ENCODE measurements at places on chromosomes 12 and 14.

GRCh38 chr12:15206831-15207389, 14.3 kb downstream of the RERG start:
- DNase-seq = no peak

- DNase-seq = no peak
Observed at GRCh38 chr12:118368821-118369220, 3.9 kb downstream of the TAOK3 start.

- peak; percentile 45 for DNase-seq
Observed at GRCh38 chr14:74737753-74738325, 24.9 kb downstream of the FCF1 start.

GRCh38 chr12:115451780-115452736, 768.1 kb upstream of the TBX3 start:
- DNase-seq = peak; percentile 26

- no peak for DNase-seq
Observed at GRCh38 chr14:52312931-52313355, 1.2 kb upstream of the PTGER2 start.

- DNase-seq = no peak
Observed at GRCh38 chr14:57461777-57462320, 31.8 kb downstream of the CCDC198 start.

DNA sequence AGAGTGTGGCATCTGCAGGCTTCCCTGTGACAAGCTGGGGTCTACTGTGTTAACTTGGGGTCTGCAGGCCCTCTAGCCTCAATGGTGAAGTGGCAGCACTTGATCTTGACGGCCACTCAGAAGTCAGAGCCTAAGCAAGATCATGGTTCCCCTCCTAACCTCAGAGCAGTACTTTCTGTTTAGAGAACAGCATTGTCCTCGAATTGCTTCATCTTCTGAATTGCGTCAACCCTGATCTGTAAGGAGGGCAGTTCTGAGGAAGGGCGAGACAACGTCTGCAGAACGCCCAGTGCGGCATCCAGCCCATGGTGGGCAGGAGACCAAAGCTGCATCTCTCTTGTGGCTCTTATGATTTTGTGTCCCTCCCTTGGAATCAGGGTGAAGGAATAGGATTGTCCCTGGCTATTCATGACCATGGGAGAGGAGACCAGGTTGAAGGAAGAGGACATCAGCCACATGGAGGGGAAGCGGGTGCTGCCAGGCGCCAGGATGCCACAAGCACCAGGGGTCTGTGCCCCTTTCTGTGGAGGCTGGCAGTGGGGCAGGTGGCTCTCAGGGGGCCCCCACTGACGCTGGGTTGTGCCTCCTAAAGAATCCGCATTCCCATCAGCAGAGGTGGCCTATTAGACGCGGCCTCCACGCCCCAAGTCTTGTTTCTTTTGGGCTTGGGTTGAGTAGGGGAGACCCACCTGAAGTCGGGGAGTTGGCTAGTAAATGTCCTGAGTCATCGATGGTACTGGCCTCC, 2.2 kb downstream of the SERPINA9 start:
- DNase-seq = no peak

GRCh38 chr12:1552911-1553491, 41.4 kb downstream of the FBXL14 start:
- peak; percentile 98 for DNase-seq

- peak; percentile 89 for DNase-seq
Observed at GRCh38 chr12:75177997-75178396, 31.6 kb downstream of the KCNC2 start.
